Activated effector memory CD4-positive, alpha-beta T cell treated with Interleukin-2 at 50 U/mL for 16 hours (primary cell): ENCODE measurements at places on chromosomes 5 and 9.
A peak's percentile ranks its signal among the peaks of the same experiment; 100 is the strongest.

DNA sequence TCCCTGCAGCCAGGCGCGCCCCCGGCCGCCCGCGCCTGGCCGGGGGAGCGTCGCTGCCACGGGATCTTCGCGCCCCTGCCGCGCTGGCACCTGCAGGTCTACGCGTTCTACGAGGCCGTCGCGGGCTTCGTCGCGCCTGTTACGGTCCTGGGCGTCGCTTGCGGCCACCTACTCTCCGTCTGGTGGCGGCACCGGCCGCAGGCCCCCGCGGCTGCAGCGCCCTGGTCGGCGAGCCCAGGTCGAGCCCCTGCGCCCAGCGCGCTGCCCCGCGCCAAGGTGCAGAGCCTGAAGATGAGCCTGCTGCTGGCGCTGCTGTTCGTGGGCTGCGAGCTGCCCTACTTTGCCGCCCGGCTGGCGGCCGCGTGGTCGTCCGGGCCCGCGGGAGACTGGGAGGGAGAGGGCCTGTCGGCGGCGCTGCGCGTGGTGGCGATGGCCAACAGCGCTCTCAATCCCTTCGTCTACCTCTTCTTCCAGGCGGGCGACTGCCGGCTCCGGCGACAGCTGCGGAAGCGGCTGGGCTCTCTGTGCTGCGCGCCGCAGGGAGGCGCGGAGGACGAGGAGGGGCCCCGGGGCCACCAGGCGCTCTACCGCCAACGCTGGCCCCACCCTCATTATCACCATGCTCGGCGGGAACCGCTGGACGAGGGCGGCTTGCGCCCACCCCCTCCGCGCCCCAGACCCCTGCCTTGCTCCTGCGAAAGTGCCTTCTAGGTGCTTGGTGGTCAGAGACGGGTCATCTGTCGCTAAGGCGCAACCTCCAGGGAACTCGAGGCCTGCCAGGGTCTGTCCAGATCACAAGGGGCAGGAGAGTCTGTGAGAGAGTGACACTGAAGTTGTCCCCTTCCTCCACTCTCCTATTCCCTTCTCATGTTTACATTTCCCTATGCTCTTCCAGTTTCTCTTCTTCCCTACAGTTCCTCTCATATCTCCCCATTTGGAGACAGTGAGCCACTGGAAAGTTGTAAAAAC, 1.3 kb downstream of the GPR150 start:
- peak; percentile 47 for DNase-seq

DNA sequence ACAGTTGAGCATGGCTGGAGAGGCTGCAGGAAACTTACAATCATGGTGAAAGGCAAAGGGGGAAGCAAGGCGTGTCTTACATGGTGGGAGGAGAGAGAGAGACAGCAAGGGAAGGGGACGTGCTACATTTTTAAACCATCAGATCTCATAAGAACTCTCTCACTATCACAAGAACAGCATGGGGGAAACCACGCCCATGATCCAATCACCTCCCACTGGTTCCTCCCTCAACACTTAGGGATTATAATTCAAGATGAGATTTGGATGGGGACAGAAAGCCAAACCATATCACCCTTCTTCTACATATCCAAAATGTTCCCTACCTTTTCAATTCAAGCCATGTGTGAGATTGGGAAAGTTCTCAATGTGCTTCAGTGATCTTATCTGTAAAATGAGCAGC, 22.9 kb upstream of the GLRX start:
- DNase-seq: no peak

DNA sequence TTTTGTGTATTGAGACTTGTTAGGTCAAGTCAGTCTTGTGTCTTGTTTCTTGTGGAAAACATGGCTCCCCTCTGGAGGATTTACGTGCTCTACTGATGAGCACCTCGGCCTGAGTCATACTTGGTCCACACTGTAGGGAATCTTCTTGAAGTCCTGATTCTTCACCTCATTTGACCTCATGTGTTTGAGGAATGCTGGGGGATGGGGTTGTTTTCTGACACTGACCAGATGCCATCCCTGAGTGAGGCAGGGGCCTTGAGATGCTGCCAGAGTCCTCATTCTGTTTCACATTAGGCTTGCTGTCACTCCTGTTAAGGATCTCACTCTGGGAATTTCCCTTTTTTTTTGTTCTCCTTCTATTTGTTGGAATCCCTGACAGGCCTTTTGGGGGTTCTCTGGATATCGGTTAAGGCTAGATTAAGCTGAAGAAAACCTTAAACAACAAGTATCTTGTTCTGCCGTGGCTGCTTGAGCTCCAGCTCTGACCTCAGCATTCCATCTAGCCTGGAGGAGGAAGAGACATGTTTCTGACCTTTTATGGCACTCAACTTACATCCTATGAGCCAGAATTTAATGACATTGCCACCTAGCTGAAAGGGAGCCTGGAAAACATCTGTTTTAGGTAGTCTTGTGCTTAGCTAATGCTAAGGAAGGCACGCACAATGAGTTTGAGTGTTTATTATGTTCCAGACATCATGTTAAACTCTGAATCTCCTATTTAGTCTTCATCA, 20.6 kb downstream of the TCOF1 start:
- DNase-seq: no peak

GRCh38 chr9:99162759-99163364, 57.9 kb downstream of the TGFBR1 start:
- no peak for DNase-seq

GRCh38 chr9:8172000-8172399, 372.4 kb upstream of the DMAC1 start:
- DNase-seq: no peak

DNA sequence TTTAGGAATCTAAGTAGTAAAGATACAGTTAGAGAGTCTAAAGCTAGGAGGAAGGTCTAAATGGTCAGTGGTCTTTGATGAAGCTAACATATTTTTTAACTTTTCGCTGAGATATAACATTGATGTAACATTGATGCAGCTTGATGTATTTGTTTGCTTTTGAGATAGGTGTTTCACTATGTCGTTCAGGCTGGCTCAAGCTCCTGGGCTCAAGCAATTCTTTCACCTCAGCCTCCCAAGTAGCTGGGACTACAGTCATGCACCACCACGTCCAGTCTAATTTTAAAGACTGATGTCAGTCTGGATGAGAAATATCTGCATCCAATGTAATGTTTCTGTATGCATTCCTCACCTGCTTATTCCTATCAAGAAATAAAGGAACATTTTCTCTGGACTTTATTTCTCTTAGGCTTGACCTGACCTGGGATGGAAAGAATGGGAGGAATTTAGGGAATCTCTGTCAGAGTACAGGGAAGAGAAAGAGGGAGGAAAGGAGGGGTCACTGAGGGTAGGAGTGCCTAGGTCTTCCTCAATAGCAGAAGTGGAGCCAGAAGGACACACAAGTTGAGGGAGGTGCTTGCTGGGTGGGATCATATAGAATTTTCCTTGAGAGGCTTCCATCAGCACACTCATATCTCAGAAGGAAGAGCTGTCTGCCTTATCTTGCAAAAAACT, 101.5 kb upstream of the GPBP1 start:
- DNase-seq: no peak

DNA sequence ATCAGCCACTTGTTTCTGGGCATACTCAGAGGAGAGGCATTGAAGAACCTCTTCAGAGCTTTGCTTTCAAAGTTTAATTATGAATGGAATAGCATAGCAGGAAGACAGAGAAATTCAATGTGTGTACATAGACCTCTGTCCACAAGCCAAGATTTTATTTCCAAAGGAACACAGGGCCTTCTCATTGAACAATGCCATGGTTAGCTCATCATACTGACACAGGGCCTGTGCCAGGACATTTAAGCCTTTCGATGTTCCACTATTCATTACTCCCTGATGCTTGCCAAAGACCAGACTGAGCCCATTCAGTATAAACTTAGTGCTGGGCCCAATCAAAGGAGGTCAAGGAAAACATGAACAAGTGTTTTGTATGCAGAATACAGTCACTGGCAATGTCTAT, 280.8 kb downstream of the FBXL17 start:
- no peak for DNase-seq
